ENCODE measurements at places on chromosomes 3 and 15. TPM values are rescaled to one million over a fixed set of nuclear protein-coding genes. Genes with fewer than 3 reads are reported as not detected.

Gene CHDH
- total RNA-seq, result 1.4 TPM

Gene TLR9
- 0.19 TPM for total RNA-seq

Gene PPP1R14D
- not detected for total RNA-seq

Gene BNC1
- 0.42 TPM for total RNA-seq

DNA sequence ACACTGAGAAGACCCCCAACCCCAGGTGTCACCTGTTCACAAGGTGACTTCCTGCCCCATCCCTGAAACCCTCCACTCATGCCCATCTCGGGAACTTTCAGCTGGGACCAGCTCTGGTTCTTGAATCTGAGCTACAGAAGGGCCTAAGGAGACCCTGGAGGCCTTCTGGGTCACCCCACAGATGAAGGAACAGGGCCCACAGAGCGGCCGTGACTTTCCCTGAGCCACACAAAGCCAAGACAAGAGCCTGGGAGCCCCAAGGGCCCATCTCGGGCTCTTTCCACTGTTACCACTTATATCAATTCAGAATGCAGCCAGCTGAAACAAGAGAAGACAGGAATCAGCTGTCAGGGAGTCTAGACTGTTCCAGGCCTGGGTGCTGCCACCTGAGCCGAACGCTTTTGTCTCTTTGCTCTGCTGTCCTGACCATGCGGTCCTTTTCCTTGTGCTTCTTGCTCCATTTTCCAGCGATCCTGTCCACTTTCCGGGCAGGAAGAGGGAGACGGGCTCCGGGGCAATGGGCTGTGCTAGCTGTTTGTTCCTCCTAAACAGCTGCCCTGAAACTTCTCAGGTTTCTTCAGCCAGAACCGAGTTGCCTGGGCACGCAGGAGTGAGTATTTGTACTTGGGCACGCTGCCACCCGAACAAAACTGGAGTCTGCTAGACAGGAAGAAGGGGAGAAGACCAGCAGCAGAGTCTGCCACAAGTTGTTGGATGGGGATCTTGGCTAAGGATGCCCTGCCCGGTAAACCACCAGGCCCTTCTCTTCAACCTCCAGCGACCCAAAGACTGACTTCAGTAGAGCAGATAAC lies 28.0 kb upstream of the PIGZ start:
- no peak for DNase-seq

- DNase-seq, result no peak
These were observed 27.2 kb downstream of the INTS14 start for GRCh38 chr15:65583701-65584100.

DNA sequence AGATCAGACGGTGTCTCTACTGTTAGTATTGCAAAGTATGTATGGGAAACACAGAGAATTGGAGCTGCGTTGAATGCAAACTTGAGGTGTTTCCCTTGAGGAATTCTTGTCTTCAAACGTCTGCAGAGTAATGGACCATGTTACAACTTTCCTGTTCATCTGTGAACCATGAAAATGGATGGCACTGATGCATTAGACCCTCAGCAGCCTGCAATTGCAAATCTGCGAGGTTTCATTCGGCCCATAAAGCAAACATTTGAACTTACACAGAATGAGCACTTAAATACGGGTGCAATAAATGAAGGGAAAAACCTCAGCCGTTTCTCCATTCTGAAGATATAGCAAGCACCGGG lies 49.7 kb downstream of the LRRN1 start:
- DNase-seq, result no peak

GRCh38 chr3:87793337-87793877 lies 265.4 kb downstream of the CGGBP1 start:
- DNase-seq, result no peak
